COLO829 (cell line): ENCODE measurements at places on chromosomes 6 and 20.

DNA sequence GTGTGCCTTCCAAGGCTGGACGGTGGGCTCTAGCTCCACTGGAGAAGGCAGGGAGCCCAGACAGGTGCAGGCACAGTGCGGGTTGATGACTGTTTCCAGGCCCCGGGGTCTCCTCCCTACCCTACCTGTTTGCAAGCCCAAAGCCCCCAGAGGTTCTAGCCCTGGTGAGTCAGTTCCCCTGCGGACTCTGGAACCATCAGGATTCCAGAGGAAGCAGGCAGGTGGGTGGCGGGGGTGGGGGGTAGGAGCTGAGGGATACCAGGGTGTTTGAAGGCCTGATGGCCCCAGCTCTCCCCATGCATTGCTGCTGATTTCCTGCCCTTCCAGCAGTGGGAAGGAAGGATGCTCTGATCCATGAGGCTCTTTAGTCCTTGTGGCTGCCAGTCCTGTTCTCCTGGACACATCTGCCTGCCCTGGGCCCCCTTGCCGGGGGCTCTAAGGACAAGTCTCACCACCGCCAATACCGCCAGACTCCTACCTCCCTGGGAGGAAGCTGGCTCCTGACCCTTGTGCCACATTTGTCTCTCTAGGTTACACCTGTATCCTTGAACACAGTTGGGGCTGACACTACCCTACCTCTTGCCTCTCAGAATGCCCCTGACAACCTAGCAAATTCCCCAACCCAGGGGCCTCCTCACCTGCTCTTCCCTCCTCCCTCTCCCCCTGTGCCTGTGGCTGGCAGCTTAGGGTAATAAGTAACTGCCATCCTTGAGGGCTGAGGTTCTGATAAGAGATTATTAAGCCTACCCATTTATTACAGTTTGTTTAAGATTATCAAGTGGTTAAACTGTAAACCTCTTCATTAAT lies 21.7 kb downstream of the KCNK5 start:
- no peak for DNase-seq

DNA sequence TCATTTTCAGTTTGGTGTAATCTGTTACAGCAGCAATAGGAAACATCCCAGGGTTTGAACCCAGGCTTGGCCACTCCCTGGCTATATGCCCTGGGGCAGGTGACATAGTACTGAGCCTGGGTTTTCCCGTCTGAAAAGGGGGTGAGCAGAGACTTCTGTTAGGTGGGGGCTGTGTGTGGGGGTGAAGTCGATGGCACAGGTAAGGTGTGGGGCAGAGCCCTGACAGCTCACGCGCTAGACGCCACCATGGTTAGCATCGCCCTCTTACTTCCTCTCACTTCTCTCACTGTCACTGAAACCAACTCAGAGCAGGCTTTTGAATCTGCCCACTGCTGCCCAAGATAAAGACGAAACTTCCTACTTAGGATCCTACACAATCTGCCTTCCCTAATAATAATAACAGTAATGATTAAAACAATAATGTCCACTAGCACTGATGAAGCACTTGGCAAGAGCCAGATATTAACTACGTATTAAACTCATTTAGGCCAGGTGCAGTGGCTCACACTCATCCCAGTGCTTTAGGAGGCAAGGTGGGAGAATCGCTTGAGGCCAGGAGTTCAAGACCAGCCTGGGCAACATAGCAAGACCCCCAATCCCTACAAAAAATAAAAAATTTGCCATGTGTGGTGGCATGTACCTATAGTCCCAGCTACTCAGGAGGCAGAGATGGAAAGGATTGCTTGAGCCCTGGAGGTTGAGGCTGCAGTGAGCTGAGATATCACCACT lies 117.9 kb upstream of the PTPN1 start:
- no peak for DNase-seq

DNA sequence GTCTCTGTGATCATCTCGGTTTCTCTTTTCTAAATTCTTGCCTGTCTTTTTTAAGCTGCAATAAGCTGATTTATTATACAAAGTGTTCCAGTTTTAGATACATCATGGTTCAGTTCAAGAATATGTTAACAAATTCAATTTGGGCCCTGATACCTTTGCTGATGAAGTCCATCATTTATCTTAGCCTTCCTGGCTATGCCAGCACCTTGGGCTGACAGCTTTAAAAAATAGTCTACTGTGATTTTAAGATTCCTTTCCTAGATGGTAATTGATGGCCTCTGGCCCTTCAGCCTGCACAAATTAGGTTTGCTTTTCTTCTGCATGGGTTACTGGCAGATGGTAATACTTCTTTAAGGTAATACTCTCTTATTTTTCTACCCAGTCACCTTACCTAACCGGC lies 7.1 kb upstream of the TMEM217 start:
- no peak for DNase-seq

DNA sequence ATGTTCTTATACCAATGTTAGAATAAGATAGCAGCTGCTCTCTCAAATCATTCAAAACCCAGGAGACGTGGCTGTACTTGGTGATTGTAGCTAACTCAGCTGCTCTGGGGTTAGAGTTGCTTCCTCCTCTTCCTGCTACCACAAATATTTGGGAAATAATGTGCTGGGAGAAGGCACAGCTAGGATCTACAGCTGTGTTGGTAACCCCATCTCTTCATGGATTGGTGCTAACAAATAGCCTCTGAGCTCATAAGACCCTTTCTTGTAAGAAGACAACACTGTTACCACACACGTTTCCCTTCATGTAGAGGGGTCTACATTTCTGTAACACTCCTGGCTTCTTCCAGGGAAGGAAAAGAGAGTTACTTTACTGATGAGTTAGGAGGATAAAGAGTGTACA lies 911.0 kb upstream of the CITED2 start:
- DNase-seq: no peak

GRCh38 chr6:96907498-96907897 lies 9.8 kb upstream of the NDUFAF4 start:
- DNase-seq: peak; percentile 74

GRCh38 chr6:158707120-158707820 lies 57.4 kb downstream of the SYTL3 start:
- DNase-seq: peak; percentile 25

GRCh38 chr6:161130541-161130940 lies 139.0 kb downstream of the MAP3K4 start:
- DNase-seq: no peak

- DNase-seq: peak; percentile 17
Measured at GRCh38 chr6:89146718-89147700, 1.2 kb downstream of the PM20D2 start.

GRCh38 chr6:139135578-139136545 lies 982 bp downstream of the HECA start:
- no peak for DNase-seq

DNA sequence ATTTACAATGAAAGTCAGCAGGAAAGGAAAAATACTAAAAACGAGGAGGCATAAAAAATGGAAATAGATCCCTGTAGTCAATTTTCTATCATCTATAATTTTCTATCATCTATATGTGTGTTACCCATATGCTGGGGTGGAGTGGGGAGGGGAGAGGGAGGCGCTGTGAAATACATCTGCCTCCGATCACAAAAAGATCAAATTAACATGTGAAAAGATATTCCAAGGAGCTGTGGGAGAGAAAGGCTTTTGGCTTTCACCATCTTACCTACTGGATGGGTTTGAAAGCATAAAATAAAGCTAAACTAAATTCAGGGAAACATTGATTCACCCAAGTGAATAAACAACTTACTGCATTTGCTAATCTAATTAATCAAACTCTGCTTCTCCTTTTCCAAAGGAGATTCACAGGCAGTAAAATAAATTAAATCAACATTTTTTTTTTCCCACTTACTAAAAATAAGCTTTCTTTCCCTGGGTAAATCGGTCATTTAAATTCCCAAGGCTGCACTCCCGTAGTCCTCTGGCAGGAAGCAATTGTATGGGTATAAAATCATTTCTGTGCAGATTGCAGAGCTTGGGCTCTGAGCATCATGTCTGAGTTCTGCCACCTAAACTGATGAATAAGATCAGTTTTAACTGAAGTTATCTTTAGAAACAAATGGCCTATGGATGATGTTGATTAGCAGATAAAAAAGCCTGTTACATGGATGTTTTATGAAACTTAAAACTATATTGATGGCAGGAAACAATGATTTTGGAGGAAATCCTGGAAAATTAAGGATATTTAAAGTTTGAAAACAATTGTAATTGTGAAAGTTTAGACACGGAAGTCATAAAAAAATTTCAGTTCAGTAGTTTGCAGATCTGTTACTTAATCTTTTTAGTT lies 147.9 kb downstream of the SOX4 start:
- DNase-seq: no peak

DNA sequence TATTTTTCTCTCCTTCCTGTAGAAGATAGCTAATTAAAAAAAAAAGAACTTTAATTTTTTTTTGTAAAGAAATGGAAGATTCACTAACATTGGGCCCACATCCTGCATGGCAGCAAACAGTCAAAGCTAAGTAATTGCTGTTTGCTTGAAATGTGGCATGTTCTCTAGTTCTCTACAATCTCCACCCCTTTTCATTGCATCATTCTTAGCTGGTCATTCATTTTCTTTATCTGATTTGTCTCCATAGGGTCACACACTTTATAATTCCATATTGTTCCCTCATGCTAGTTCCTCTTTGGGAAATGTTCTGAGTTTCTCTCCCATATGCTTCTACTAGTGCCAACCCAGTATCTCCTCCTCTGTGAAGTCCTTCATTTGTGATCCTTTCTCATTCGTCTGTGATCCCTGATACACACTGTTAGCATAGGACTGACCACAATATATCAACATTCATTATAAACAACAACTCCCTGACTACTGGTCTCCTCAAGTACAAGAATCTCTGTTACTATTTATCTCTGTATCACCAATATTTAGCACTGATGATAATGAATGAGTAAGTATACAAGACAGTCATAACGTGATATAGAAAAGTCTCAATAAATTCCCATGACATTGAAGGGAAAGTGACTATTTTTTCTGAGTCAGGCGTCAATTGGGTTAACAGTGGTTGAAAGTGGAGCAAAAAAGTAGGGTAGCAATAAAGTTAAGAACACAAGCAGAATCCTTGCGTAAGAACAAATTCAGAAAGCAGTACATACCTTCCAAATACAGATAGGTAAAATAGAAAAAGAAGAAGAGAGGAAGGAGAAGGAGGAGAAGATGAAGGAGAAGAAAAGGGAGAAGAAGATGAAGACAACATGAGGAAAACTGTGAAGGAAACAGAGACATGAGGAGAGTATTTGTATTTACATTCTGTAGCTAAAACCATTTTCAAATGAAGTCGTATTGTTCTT lies 33.2 kb upstream of the MYB start:
- DNase-seq: no peak

GRCh38 chr6:31831350-31832215 lies 4.0 kb downstream of the HSPA1B start:
- no peak for DNase-seq

DNA sequence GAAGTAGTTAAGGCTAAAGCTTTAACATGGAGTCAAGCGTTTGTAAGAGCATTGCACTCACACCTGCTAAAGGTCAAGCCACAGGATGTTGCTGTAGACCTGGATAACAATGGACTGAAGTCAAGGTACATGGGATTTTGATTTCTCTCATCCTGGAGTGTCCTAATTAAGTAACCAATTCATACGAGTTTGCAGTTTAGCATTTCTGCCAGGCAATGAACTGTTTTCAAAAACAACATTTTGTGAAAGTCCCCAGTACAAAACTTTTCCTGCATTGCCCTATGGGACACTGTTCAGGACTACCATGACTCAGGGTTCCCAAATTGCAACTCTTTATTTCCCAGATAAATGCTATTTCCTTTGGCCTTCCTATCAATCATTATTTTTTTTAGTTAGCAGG lies 17.4 kb upstream of the SIRPB1 start:
- DNase-seq: no peak

GRCh38 chr20:51826372-51826771 lies 24.1 kb upstream of the SALL4 start:
- no peak for DNase-seq

DNA sequence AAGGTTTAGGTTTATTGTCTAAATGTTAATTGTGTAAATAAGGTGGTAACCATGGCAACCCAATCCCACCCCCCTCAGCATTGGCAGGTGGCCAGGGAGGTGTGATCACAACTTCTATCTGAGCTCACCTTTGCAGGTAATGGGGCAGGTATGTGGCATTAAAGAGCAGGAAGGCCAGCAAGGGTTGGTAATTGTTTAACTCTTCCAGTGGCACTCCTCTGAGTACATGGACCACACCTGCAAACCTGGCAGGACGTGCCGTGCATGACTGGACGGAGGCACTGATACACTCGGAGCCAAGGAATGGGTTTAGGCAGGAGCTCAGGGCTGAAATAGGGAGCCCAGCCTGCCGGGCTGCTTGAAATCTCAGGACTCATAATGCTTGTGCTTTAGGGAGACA lies 107.0 kb upstream of the BMP2 start:
- no peak for DNase-seq

- no peak for DNase-seq
Measured at GRCh38 chr6:130098317-130098716, 79.9 kb downstream of the L3MBTL3 start.

GRCh38 chr6:136517002-136517401 lies 33.2 kb downstream of the MAP7 start:
- DNase-seq: no peak

GRCh38 chr6:134389129-134389528 lies 71.2 kb upstream of the SGK1 start:
- no peak for DNase-seq

- no peak for DNase-seq
Measured at GRCh38 chr6:33163540-33163939, 28.7 kb downstream of the COL11A2 start.

DNA sequence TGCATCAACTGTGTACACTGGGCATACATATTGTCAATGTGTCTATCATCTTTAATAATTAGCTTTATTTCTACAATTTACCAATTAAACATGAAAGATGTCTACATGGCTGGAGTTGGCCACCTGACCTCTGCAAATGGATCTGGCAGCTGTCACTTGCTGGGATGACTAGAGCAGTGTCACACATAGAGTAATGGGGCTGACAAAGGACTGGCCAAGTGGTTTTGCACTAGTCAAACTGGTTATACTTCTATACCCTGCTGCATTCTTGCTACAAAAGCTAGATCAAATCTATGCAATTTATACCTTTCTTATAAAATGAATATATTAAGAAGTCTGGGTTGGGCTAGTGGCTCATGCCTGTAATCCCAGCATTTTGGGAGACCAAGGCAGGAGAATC lies 99.3 kb downstream of the SESN1 start:
- no peak for DNase-seq

- no peak for DNase-seq
Measured at GRCh38 chr20:16124911-16125776, 448.1 kb downstream of the KIF16B start.

DNA sequence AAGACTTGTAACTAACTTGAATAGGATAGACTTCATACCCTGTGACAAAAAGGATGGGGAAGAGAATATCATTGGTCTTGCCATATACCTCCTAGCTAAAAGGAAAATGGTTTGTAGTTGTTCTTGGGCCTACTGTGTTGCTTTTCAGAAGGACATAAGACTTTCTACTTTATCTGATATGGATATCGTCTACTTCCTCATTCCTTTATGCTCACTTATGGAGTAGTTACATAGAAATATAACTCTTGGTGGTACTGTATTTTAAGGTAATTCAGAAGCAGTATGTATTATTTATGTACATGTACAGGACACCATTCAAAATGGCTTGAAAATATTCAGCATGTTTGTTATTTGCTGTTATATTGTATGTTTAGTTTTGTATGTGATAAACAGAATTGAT lies 8.0 kb downstream of the FAM217B start:
- no peak for DNase-seq

GRCh38 chr20:63469713-63470101 lies 2.7 kb downstream of the KCNQ2 start:
- DNase-seq: no peak

- no peak for DNase-seq
Measured at GRCh38 chr20:48291896-48292295, 506.6 kb upstream of the SULF2 start.

- DNase-seq: no peak
Measured at GRCh38 chr6:143215771-143216170, 155.1 kb downstream of the AIG1 start.

GRCh38 chr6:140049251-140049650 lies 674.8 kb upstream of the CITED2 start:
- DNase-seq: no peak
